ENCODE measurements at places on chromosomes 7 and 10. TPM values are rescaled to one million over a fixed set of nuclear protein-coding genes. Genes with fewer than 3 reads are reported as not detected.

Gene GPR146
- 6.8 TPM for total RNA-seq

Gene OPN1SW
- not detected for total RNA-seq

Gene COX19
- total RNA-seq: 7.4 TPM

Gene MMD2
- total RNA-seq: not detected

Gene MNX1
- total RNA-seq: not detected

All from smooth muscle cell of the coronary artery (primary cell).